T follicular helper cell (primary cell): ENCODE measurements at places on chromosomes 2 and 18.

- DNase-seq = no peak
These were observed 36.8 kb upstream of the LCLAT1 start for GRCh38 chr2:30410217-30410616.

DNA sequence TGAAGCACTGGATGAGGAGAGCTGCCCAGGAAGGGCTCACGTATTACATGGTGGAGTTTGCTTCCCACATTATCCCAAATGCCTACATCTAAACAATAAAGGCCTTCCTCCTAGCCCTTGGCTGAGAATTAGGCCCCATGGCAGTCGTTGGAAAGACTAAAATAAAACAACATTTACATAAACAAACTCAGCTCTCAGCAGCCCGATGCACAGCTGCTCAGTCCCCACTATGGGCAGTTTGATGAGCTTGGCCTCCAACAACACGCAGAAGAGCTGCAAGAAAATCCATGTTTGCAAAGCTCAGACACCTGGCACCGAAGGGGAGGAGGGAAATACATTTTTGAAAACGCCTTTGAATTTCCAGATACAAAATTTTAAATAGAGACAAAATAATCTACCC, 352.4 kb downstream of the EIPR1 start:
- DNase-seq = no peak

- no peak for DNase-seq
These were observed 144.5 kb downstream of the ACKR3 start for GRCh38 chr2:236714080-236714479.

DNA sequence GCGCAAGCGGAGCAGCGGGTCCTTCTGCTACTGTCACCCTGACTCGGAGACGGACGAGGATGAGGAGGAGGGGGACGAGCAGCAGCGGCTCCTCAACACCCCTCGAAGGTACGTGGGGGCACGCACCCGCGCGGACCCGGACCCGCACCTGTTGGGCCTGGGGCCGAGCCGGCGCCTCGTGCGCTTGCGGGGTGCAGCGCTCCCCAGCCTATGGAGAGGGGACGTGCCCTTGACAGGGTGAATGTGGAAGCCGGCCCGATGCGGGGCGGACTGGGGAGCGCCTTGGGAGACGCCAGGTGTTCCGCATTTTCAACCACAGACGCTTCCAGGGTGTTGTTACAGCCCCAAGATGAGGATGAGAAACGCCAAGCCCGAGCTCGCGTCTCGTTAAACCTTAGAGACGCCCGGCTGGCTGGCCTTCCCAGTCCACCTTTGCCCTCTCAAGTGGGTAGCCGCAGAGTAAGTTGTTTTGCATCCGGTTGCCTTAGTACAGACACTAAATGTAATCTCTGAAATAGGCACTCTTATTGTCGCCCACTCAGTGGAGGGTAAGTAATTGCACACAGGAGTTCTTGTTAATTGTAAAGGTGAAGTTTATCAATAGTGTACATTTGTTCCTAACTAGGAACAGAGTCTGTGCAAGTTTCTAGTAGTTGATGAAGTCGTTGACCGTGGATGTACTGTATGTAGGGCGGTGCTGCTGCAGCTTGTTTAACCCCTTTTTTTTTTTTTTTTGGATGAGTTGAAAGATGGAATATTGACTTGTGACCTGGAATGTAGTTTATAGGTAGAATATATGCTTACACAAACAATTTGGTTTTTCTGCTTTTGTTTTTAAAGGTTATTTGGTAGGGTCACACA, 815 bp downstream of the GMCL1 start:
- peak; percentile 15 for DNase-seq

GRCh38 chr2:237806334-237806733, 7.8 kb downstream of the RBM44 start:
- DNase-seq = no peak

DNA sequence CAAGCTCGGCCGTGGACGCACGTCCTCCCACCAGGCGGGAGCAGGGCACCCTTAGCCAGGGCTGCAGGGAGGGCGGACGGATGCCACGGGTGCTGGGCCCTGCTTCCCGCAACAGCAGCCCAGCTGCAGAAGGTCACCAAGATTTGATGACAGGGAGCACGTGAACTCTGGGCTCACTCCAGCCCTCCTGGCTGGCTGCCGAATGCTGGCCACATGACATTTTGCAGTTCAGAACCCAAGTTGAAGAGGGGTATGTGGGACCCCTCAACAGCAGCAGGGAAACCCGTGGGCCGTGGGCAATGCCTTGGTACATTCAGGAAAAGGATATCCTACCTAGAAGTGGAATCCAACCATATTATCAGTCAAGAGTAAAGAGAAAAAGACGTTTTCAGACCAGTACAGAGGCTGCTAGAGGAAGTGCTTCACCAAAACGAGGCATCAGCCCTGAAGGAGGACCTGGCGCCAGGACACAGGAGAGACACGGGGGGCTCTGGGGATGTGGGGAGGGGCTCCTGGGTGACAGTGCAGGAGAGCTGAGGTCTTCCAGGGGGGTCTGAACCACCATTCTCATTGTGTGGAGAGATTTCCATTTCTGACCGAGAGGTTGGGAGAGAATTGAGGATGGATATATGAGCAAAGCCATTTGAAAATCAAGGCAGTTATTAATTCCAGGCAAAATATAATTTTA, 107.4 kb upstream of the CTDP1 start:
- DNase-seq = no peak

GRCh38 chr2:150296770-150297546, 190.5 kb downstream of the RND3 start:
- no peak for DNase-seq

- no peak for DNase-seq
These were observed 78.6 kb upstream of the FN1 start for GRCh38 chr2:215514516-215514915.

GRCh38 chr2:158178646-158179045, 77.0 kb downstream of the UPP2 start:
- no peak for DNase-seq

DNA sequence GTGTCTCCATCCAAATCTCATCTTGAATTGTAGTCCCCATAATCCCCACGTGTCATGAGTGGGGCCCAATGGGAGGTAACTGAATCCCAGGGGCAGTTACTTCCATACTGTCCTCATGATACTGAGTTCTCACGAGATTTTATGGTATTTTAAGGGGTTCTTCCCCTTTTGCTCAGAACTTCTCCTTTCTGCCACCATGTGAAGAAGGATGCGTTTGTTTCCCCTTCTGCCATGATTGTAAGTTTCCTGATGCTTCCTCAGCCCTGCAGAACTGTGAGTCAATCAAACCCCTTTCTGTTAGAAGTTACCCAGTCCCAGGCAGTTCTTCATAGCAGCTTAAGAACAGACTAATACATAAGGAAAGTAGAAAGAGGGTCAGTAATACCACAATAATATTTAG, 480.4 kb downstream of the KCNJ3 start:
- DNase-seq = no peak

DNA sequence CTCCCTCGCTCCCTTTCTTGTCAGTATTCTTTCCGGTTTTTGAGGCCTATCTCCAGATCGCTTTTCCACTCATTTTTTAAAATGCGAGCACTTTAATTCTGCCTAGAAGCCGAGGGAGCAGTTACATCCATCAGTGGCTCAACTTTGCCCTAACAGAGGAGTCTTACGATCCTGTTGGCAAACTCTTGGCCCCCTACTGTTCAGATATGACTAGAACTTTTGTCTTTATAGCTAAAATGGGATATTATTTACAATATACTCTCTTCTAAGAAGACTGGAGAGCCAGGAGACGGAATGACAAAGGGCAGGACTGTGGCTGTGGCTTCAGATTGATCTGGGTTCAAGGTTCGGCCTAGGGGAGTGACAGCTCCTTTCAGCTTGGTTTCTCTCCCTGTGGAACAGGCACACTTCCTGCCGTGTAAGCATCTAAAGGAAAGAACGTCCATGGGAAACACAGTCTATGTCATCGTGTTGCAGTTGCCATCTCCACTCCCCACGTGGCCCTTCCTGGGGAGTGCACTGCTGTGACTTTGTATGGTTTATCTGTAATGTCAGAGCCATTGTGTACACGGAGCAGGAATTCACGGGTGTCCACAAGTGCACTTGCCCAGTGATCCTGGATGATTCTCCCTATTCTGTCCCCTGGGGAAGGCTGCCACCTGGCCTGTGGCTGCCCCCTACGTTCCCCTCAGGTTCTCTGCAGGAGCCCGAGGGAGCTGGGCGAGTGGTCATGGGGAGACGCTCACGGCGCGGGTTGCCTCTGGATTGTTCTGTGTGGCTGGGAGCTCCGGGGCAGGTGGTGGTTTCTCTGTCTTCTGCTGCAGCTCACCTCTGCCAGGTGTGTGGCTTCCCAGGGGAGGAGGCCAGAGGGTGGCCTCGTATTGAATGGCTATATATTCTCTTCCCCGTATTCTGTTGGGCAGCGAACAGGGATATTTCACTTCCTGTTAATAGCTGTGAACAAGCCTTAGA, 222.0 kb downstream of the LDLRAD4 start:
- DNase-seq = no peak

DNA sequence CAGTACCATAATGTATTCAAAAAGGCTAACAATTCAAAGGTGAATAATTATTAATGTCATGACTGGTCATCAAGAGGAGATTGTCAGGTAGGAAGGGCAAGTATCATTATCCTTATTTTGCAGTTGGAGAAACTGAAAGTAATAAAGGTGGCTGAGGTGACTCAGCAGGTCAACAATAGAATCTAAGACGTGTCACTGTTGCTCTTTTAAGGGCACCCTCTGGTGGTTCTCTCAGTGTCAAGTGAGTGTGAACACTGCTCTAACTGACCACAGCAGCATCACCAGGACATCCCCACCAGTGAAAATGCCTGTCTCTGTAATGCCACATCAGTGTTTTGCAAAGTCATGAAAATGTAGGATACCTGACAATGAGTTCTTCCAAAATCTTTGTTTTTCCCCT, 69.7 kb downstream of the DCC start:
- no peak for DNase-seq

DNA sequence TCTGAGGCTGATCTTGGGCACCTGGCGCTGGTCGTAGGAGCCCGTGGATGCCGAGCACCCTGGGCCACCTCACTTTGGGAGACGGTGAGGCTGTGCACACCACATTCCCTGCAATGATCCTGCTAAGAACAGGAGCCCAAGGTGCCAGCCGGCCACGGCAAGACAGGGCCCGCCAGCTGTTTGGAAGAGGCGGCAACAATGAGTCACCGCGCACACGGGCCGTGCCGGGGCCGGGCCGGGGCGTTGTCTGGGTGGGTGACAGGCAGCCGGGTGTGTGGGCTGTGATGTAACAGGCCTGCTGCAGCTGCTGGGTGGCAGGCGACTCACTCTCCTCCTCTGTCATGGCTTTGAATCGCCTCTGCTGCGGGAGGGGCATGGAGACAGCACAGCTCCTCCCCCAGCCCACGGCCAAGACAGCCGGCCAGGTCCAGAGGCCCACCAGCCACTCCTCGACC, 49.7 kb upstream of the ODC1 start:
- peak; percentile 61 for DNase-seq
